ENCODE measurements at places on chromosomes 6 and 20. TPM values are rescaled to one million over a fixed set of nuclear protein-coding genes. Genes with fewer than 3 reads are reported as not detected.

MOG gene
- total RNA-seq = not detected

VAPB gene
- 23.7 TPM for total RNA-seq

BMP5 gene
- not detected for total RNA-seq

WFDC5 gene
- total RNA-seq = not detected

PLA2G7 gene
- 0.20 TPM for total RNA-seq

RGS17 gene
- total RNA-seq = not detected

CLPSL1 gene
- total RNA-seq = not detected

FOXQ1 gene
- total RNA-seq = not detected

SLC17A2 gene
- total RNA-seq = not detected

MAN1A1 gene
- total RNA-seq = 19.6 TPM

GABRR1 gene
- not detected for total RNA-seq

ATP6V1G2 gene
- 1.4 TPM for total RNA-seq

NHLRC1 gene
- 0.37 TPM for total RNA-seq

ZSCAN9 gene
- total RNA-seq = 1.9 TPM

AURKA gene
- 1.0 TPM for total RNA-seq

BANF2 gene
- not detected for total RNA-seq

PIGU gene
- total RNA-seq = 10.2 TPM

ANKRD66 gene
- not detected for total RNA-seq

PGBD1 gene
- 1.3 TPM for total RNA-seq

Measured in T-helper 17 cell (primary cell).